ENCODE measurements at places on chromosomes 2 and 18. TPM values are rescaled to one million over a fixed set of nuclear protein-coding genes. Genes with fewer than 3 reads are reported as not detected.

The PSD4 gene
- total RNA-seq, result 1.4 TPM

The FAM98A gene
- total RNA-seq, result 65.9 TPM

The CPO gene
- total RNA-seq, result under 0.01 TPM

The IL1B gene
- 229 TPM for total RNA-seq

The ADAM23 gene
- total RNA-seq, result 3.9 TPM

The TEX44 gene
- not detected for total RNA-seq

The CREG2 gene
- 1.1 TPM for total RNA-seq

The SERPINB13 gene
- total RNA-seq, result not detected

The SPHKAP gene
- not detected for total RNA-seq

The OTX1 gene
- not detected for total RNA-seq

The GAL3ST2 gene
- 0.85 TPM for total RNA-seq

The TEKT4 gene
- not detected for total RNA-seq

The RAPGEF4 gene
- total RNA-seq, result 9.6 TPM

The ASXL3 gene
- 1.1 TPM for total RNA-seq

The KCNS3 gene
- total RNA-seq, result 3.6 TPM

The SCRN3 gene
- 29.3 TPM for total RNA-seq

The NEMP2 gene
- total RNA-seq, result 9.3 TPM

The STARD6 gene
- total RNA-seq, result 0.28 TPM

The SEMA4F gene
- total RNA-seq, result 8.1 TPM

The HOXD13 gene
- not detected for total RNA-seq

The SAG gene
- total RNA-seq, result not detected

The TSPYL6 gene
- not detected for total RNA-seq

The MC4R gene
- under 0.01 TPM for total RNA-seq

The UGT1A3 gene
- not detected for total RNA-seq

The NEB gene
- under 0.01 TPM for total RNA-seq

The C2orf80 gene
- not detected for total RNA-seq

The ROCK1 gene
- 27.9 TPM for total RNA-seq

The NT5C1B gene
- total RNA-seq, result not detected

The EPAS1 gene
- 56.9 TPM for total RNA-seq

The HOXD1 gene
- total RNA-seq, result under 0.01 TPM

The SLC25A12 gene
- total RNA-seq, result 16.6 TPM

The PRKAG3 gene
- under 0.01 TPM for total RNA-seq

The RAB11FIP5 gene
- total RNA-seq, result 41.7 TPM

The RAB31 gene
- total RNA-seq, result 55.6 TPM

Measured in regular cardiac myocyte (primary cell).